ENCODE measurements at places on chromosomes 7 and 10. TPM values are rescaled to one million over a fixed set of nuclear protein-coding genes. Genes with fewer than 3 reads are reported as not detected.

Gene GRM3
- not detected for total RNA-seq

Gene TRUB1
- 30.4 TPM for total RNA-seq

GRCh38 chr7:86600506-86601290 lies 43.0 kb upstream of the GRM3 start:
- H3K4me1 ChIP-seq: no peaks in the 10 kb centered on the region
- DNase-seq: no peak
- no peaks in the 10 kb centered on the region for H3K27me3 ChIP-seq
- H3K4me3 ChIP-seq: no peak overlapping the region

Gene FAM25G
- total RNA-seq: not detected

Gene RHBDD2
- total RNA-seq: 79.3 TPM

DNA sequence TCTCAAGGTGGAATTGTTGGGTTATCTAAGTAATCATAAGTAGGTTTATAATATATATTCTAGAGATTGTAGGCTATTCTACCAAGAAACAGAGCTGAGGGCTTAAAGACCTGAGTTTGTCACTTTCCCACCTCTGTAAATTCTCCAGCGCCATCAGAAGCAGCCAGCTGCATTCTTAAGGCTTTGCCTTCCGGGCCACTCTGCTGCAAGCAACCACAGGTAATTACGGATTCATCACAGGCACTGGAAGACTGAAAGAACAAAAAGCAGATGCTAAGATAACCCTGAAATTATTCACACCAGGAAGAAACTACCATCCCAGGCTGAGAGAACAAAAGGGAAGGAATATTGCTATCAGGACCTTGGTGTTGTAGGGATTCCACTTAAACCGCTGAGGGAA lies 137.8 kb upstream of the JCAD start:
- no peaks in the 10 kb centered on the region for H3K4me1 ChIP-seq
- no peak overlapping the region for H3K4me3 ChIP-seq
- H3K27me3 ChIP-seq: no peaks in the 10 kb centered on the region
- H3K36me3 ChIP-seq: no peaks in the 10 kb centered on the region
- no peak for DNase-seq
- no peak overlapping the region for H3K27ac ChIP-seq

GRCh38 chr7:99363286-99363685 lies 11.2 kb upstream of the ARPC1B start:
- H3K27ac ChIP-seq: no peak overlapping the region
- H3K36me3 ChIP-seq: peaks cover 14% of the 10 kb centered on the region
- no peak overlapping the region for H3K4me3 ChIP-seq
- no peaks in the 10 kb centered on the region for H3K27me3 ChIP-seq
- no peak for DNase-seq
- H3K4me1 ChIP-seq: no peaks in the 10 kb centered on the region

Gene IFIT1B
- total RNA-seq: not detected

- H3K27ac ChIP-seq: no peak overlapping the region
- no peak for DNase-seq
- no peak overlapping the region for H3K4me3 ChIP-seq
Measured at GRCh38 chr7:22061775-22062174, 116.1 kb upstream of the CDCA7L start.

- H3K4me1 ChIP-seq: no peaks in the 10 kb centered on the region
- no peak overlapping the region for H3K4me3 ChIP-seq
- no peaks in the 10 kb centered on the region for H3K27me3 ChIP-seq
- DNase-seq: no peak
- H3K27ac ChIP-seq: no peak overlapping the region
Measured at GRCh38 chr7:46554688-46555422, 633.8 kb upstream of the IGFBP3 start.

Gene ELOVL3
- 1.2 TPM for total RNA-seq

Gene FAM25A
- not detected for total RNA-seq

GRCh38 chr7:152871005-152871677 lies 111.6 kb downstream of the ACTR3B start:
- no peak for DNase-seq
- no peaks in the 10 kb centered on the region for H3K27me3 ChIP-seq
- no peaks in the 10 kb centered on the region for H3K4me1 ChIP-seq

DNA sequence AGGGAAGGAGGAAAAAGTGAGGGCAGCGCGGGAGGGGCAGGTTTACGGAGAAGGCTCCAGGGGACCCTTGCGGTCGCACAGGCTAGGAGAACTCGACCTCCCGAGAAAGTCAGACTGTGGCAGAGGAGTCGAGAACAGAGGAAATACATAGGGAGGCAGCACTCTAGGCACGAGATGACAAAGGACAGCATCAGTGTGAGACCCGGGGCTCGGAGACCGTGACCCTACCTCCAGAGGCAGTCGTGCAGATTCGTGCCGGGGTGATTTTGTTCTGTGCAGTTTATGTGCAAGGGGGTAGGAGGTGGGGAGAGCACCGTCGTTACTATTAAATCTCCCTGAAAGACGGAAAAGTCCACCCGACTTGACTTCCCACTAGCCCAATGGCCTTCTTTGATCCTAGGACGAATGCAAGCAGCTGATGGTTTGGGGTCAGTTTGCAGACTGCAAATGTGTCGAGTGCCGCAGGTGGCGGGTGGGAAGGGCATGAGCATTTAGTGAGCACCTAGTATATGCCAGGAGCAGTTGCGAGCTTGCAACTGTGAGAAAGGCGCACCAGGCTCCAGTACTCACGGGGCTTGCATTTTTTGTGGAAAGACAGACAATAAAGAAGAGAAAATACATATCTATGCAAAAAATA lies 674 bp upstream of the OSBPL3 start:
- peak overlapping the region; percentile 79 for H3K4me3 ChIP-seq
- H3K27ac ChIP-seq: peak overlapping the region; percentile 75
- peaks cover 12% of the 10 kb centered on the region for H3K27me3 ChIP-seq
- H3K36me3 ChIP-seq: 0 out of 2 replicates have a peak, but pooled peaks cover 3% of the 10 kb centered on the region
- H3K4me1 ChIP-seq: peaks cover 6% of the 10 kb centered on the region

Gene VWC2
- total RNA-seq: not detected

Gene PODXL
- 32.3 TPM for total RNA-seq

Gene ARHGEF35
- total RNA-seq: 12.0 TPM

GRCh38 chr7:34776748-34777358 lies 118.8 kb downstream of the NPSR1 start:
- no peaks in the 10 kb centered on the region for H3K4me1 ChIP-seq
- H3K27me3 ChIP-seq: no peaks in the 10 kb centered on the region
- no peak overlapping the region for H3K27ac ChIP-seq

Gene SPDYE11
- total RNA-seq: not detected

- no peaks in the 10 kb centered on the region for H3K4me1 ChIP-seq
- no peaks in the 10 kb centered on the region for H3K36me3 ChIP-seq
- peak; percentile 53 for DNase-seq
- H3K27ac ChIP-seq: no peak overlapping the region
- H3K4me3 ChIP-seq: no peak overlapping the region
Measured at GRCh38 chr7:149355390-149356048, 93.5 kb downstream of the ZNF783 start.

- H3K36me3 ChIP-seq: no peaks in the 10 kb centered on the region
- H3K27ac ChIP-seq: no peak overlapping the region
- no peak overlapping the region for H3K4me3 ChIP-seq
- no peaks in the 10 kb centered on the region for H3K4me1 ChIP-seq
- no peak for DNase-seq
- H3K27me3 ChIP-seq: peaks cover 3% of the 10 kb centered on the region
Measured at GRCh38 chr10:130455791-130456190, 319.6 kb downstream of the GLRX3 start.

- H3K4me3 ChIP-seq: no peak overlapping the region
- H3K4me1 ChIP-seq: no peaks in the 10 kb centered on the region
- no peaks in the 10 kb centered on the region for H3K36me3 ChIP-seq
- no peak for DNase-seq
Measured at GRCh38 chr10:3220853-3221252, 48.3 kb upstream of the PITRM1 start.

Gene PPP1R17
- not detected for total RNA-seq

DNA sequence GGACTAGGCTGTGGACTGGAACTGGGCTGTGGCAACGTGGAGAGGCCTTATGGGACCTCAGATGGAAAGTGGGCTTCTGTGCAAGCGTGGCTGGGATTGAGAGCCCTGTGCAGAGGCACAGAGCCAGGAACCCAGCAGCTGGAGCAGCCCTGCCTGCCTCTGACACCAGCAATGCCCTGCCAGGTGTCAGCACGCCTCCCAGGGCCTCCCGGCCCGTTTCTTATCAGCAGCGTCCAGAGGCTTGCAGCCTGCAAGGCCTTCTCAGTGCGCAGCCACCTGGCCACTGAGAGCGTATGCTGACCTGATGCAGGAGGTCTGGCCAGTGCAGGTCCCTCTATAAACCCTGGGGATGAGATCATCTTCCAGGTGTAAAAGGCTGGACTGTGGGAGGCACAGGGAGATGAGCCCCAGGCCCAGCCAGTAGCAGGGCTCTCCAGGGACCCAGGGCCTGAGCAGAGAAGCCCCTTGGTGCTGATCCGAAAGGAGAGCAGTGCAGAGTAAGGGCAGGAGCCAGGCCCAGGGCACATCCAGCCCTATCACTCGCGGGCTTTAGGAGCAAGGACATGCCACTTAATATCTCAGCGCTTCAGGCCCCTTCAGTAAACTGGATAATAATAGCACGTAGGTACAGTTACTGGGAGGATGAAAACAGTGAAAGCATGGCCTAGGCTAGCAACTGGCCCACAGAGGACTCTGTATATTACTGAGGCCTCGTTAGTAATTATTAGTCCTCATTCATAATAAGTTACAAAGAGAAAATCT lies 38.8 kb upstream of the ANTXRL start:
- no peaks in the 10 kb centered on the region for H3K27me3 ChIP-seq
- no peak overlapping the region for H3K27ac ChIP-seq
- no peak overlapping the region for H3K4me3 ChIP-seq
- H3K4me1 ChIP-seq: no peaks in the 10 kb centered on the region
- no peaks in the 10 kb centered on the region for H3K36me3 ChIP-seq

GRCh38 chr10:50224330-50224952 lies 26.9 kb downstream of the ASAH2 start:
- H3K4me3 ChIP-seq: no peak overlapping the region
- H3K27ac ChIP-seq: no peak overlapping the region
- no peaks in the 10 kb centered on the region for H3K36me3 ChIP-seq

Gene TMEM139
- 2.0 TPM for total RNA-seq

DNA sequence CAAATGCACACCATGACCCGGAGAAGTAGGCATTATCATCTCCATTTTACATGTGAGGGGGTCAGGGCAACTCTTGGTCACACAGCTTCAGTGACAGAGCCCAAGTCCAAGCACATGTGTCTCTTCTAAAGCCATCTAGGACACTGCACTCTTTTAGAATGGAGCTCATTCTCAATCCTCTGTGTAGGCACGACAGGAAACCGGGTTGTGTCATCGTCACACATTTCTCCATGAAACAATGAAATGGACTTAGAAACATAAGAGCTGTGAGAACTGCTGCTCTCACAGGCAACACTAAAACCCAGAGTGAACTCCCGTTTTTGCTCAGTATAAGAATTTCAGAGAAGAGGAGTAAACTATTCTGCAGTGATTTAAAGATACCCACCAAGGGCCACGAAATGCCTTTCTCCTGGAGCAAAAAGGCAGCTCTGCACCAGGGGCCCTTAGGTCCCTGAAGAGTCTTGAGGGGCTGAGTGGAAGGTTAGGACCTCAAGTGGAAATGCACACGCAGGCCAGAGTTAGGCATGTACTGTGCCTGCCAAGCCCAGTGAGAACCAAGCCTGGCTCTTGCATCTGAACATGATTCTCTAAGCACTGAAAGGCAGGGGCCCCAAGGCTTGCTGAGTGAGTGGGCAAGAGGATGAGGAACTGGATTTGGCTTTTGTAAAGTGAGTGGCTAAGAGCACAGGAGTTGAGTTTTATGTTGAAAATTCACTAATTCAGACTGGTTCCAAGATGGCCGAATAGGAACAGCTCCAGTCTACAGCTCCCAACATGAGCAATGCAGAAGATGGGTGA lies 13.3 kb downstream of the ALOX5 start:
- no peaks in the 10 kb centered on the region for H3K4me1 ChIP-seq
- no peak overlapping the region for H3K4me3 ChIP-seq
- H3K36me3 ChIP-seq: no peaks in the 10 kb centered on the region
- H3K27ac ChIP-seq: no peak overlapping the region
- no peak for DNase-seq

DNA sequence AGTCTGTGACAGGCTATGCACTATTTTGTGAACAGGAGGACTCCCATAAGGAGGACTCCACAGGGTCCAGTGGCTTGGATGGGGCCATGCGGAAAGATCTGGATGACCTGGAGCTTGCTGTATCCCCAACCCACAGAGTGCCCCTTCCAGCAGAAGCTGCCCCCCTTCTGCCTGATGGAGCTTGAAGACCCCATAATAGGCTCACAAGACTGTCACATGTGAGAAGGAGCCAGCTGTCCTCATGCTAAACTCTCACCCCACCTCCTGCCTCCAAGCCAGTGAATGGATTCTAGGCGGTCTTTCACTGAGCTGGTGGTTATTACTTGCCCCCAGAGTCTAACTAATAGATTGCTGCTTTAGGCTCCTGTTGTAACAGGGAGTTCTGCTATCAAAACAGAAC lies 79.1 kb downstream of the XRCC2 start:
- H3K4me3 ChIP-seq: no peak overlapping the region
- H3K36me3 ChIP-seq: no peaks in the 10 kb centered on the region
- no peaks in the 10 kb centered on the region for H3K4me1 ChIP-seq
- DNase-seq: no peak
- no peak overlapping the region for H3K27ac ChIP-seq
- H3K27me3 ChIP-seq: no peaks in the 10 kb centered on the region

Gene VAX1
- 4.6 TPM for total RNA-seq

DNA sequence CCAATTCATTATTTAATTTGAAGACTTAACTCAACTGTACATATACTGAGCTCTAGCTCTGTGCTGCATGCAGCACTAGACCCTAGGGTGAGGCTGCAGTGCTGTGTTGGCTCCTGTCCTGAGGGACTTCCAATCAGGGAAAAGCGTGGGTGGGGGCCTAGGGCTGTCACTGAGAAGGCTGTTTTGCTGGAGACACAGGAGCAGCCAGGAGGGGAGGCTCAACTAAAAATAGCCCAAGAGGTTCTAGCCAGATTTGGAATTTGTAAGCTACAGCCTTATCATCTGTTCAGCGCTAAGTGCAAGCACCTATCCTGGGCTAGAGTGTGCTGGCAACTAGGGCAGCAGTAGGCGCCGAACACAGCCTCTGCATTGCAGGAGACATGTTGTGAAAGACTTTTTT lies 121.1 kb downstream of the VWC2 start:
- no peaks in the 10 kb centered on the region for H3K4me1 ChIP-seq
- no peak overlapping the region for H3K4me3 ChIP-seq
- DNase-seq: no peak
- no peaks in the 10 kb centered on the region for H3K36me3 ChIP-seq
- no peak overlapping the region for H3K27ac ChIP-seq
- no peaks in the 10 kb centered on the region for H3K27me3 ChIP-seq
